ENCODE measurements at places on chromosomes 7 and 10. TPM values are rescaled to one million over a fixed set of nuclear protein-coding genes. Genes with fewer than 3 reads are reported as not detected.

Gene MARVELD1
- 50.3 TPM for total RNA-seq

GRCh38 chr7:40945788-40946187 lies 757.1 kb downstream of the INHBA start:
- DNase-seq: no peak

DNA sequence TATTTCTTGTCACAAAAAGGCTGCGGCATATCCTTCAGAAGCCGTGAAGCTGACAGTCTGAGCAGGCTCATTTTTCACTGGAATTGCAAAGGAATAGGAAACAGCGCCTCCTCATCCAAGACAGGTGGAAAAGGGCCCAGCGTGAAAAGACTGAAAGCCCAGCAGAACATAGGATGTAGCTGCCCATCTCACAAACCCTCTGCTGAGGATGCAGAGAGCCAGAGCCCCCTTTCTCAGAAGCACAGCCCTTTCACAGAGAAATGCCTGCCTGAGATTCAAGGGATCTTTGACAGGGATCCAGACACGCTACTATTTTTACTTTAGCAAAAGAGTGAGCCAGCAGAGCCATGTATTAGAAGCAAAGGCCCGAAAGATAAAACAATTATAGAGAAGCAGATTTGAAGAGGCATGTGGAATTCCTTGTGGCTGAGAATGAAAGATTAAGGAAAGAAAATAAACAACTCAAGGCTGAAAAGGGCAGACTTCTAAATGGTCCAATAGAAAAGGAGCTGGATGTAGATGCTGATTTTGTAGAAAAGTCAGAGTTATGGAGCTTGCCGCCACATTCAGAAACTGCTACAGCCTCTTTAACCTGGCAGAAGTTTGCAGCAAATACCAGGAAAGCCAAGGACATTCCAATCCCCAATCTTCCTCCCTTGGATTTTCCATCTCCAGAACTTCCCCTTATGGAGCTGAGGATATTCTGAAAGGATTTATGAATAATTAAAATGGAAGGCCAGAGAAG lies 36.9 kb downstream of the GDI2 start:
- DNase-seq: no peak

DNA sequence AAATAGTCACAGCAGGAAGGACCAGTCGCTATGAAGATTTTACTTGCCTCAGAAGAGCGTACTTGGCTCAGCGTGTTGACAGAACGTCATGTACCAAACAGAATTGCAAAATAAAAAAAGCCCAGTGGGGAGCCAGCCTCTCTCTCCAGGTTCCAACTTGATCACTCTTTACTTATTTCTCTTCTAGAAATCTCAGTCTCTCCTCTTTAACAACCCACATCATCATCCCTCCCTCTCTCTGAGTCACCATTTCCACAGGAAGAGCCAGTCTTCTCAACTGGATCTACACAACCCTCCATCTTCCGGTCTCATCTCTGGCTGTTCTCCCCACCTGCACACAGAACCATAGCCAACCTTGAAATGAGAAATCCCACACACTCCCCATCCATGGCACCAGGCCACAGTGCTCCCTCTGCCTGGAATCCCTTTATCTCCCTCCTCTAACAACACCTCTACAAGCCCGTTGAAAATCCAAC lies 718.3 kb downstream of the GRID1 start:
- DNase-seq: no peak

DNA sequence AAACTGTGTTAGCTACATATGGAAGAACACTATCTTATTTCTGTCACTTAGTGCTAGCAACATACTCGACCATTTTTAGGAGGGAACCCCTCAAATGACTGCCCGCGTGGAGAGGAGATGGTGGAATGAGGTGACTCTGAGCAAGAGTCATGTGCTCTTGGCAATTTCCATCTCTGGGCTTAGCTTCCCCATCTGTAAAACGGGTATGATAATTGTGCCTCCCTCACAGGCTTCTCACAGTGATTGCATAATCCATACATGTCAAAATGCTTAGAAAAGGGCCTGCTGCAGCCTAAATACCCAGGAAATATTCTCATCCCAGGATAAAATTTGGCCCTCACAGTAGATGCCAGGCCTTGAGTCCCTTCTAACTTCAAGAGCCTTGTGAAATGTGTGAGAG lies 86.6 kb downstream of the WDFY4 start:
- DNase-seq: no peak

Data from glomerular endothelial cell (primary cell).